ENCODE measurements at places on chromosomes 1 and 21.

- no peak for DNase-seq
Observed at GRCh38 chr1:163588796-163589195, 267.0 kb downstream of the NUF2 start.

- no peak for DNase-seq
Observed at GRCh38 chr1:82813386-82813785, 1012.7 kb downstream of the ADGRL2 start.

DNA sequence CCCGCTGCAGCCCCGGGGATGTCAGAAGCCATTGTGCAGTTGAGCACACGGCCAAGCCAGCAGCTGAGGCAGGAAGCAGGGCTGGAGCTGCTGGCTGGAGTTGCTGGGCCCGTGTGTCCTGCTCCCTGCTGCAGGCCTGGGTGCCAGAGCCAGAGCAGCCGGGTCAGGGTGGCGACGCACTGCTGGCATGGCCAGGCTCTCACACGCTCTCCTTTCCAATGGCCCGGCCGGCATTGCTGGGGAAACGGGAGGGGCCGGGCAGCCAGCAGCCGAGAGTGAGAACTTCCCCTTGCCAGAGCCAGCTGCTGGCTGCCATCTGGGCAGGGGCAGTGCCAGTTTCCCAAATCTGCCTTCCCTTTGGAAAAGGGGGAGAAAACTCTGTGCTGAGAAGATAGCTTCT lies 82.4 kb upstream of the PROX1 start:
- DNase-seq = no peak

- DNase-seq = no peak
Observed at GRCh38 chr1:150622303-150622975, 7.0 kb downstream of the ENSA start.

DNA sequence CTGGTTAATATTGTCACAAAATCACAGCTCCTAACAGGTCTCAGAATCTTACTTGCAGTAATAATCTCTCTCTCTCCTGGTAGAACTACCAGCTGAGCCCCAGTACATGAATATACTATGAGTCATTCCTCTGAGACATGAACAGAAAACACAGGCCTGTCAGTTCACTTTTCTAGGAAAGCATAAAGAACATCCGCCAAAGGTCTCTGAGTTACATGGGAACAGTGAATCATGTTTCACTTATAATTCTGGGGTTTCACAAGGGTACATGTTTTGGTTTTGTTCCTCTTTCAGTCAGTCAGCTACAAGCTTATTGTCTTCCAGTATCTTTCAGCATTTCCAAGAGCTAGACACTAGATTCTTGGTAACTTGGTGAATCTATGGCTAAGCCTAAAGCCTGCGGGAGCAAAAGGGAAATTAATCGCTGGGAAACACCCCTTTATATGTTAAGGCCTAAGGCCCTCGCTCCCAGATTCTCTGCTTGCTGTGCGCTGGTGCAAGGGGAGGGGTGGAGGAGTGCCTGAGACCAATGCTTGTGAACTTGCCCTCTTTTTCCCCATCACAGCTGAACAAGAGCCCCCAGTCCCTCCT lies 31.7 kb downstream of the IFNGR2 start:
- DNase-seq = no peak

GRCh38 chr1:234525099-234525799 lies 46.3 kb upstream of the TARBP1 start:
- no peak for DNase-seq

DNA sequence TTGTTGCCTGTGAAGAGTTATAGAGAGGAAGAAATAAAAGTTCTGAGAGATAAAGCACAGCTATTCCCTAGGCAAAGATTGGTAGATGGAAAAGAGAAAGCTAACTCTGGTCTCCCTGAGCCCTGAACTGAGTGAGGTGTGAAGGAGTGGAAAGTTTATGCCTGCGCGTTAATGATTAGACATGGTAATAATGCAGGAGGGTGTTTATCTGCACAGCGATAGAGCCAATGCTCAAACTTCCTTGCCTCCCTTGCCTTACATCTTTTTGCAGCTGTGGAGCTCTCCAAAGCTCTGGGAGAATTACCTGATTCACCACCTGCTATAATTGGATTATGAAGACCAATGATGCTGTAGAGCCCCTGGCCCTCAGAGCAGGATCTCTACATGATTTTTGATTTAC lies 32.8 kb upstream of the CHRM3 start:
- no peak for DNase-seq

DNA sequence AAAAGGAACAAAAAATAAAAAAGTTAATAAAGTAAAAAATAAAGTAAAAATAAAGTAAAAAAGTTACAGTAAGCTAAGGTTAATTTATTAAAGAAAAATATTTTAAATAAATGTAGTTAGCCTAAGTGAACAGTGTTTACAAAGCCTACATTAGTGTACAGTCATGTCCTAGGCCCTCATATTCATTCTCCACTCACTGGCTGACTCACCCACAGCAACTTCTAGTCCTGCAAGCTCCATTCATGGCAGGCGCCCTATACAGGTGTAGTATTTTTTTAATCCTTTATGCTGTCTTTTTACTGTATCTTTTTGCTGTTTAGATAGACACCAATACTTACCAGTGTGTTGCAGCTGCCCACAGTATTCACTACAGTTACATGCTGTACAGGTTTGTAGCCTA lies 12.4 kb downstream of the ADAR start:
- no peak for DNase-seq

- DNase-seq = no peak
Observed at GRCh38 chr1:77672374-77672773, 10.1 kb downstream of the ZZZ3 start.

GRCh38 chr1:235015291-235015985 lies 113.2 kb downstream of the TOMM20 start:
- peak; percentile 46 for DNase-seq

DNA sequence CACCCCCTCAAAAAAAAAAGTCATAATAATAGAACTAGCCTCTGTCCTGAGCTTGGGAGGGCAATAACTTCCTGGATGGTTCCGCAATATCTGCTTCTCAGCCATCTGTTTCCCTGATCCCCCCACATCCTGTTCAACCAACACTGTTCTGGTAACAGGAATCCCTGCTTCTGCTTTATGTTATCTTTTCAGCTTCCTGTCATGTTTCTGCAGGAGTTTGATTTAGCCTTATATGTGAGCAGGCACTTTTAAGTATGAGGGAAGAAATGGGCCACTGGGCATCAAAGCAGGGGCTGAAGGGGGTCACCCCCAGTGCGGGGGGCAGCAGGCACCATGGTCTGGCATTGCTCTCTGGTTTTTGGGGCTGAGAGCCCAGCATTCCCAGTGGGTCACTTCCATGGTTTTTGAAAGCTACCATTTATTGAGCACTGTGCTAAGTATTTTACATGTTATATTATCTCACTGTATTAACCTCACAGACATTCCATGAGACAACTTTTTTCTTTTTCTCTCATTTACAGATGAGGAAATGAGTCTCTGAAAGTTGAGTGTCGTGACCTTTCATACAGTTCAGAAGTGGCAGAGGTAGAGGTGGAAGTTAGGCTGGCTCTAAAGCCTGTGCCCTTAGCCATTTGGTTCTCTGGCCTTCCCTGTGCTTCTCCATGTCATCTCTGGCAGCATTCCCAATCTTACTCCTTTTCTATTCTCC lies 61.9 kb downstream of the DNTTIP2 start:
- DNase-seq = no peak

DNA sequence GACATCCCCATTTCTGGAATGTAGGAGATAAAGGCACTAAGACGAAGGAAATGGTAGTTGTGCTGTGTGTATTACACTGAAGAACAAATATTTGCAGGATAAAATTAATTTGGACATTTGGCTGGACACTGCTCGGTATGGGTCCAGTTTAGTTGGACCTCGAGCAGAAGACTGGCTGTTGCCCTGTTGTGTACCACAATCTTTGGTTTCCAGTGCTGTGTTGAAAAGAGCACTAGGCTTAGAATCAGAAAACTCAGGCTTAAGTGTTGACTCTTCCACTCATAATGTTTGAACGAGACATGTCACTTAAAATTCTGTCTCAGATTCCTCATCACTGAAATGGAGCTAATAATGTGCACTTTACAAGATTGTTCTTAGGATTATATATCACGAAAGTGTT lies 1.2 kb upstream of the ARPC5 start:
- DNase-seq = no peak

DNA sequence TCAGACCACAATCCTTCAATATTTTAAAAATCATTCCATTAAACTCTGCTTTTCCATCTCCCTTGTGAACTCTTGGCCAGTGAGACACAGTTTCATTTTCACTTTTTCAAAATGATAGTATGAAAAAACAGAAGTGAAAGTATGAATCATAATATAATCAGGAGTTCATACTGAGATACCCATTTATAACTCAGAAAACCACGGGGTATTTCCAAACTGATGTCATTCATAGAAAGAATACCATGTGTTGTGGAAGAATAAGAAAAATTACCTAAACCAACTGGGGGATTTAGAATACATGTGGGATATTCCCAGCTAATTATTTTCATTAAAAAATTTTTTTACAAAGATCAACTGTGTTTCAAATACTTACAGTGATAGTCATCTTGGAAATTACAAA lies 149.9 kb downstream of the MRPL39 start:
- no peak for DNase-seq

DNA sequence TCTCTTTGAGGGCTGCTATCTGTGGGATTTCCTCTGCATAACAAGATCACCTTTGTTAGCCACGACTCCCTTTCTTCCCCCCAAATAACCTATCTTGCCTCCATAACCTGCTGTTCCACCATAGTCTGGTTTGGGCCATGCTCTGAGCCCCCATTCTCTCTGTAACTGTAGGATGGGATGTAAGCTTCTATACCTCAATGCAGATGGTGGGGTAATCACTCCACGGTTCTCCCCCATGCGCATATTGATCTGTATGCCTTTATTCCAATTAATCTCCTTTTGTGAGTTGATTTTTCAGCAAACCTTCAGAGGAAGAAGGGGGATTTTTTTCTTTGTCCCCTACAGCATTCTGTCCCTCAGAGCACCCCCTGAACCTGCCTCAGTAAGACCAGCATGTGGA lies 170.1 kb upstream of the IRF2BP2 start:
- DNase-seq = no peak

DNA sequence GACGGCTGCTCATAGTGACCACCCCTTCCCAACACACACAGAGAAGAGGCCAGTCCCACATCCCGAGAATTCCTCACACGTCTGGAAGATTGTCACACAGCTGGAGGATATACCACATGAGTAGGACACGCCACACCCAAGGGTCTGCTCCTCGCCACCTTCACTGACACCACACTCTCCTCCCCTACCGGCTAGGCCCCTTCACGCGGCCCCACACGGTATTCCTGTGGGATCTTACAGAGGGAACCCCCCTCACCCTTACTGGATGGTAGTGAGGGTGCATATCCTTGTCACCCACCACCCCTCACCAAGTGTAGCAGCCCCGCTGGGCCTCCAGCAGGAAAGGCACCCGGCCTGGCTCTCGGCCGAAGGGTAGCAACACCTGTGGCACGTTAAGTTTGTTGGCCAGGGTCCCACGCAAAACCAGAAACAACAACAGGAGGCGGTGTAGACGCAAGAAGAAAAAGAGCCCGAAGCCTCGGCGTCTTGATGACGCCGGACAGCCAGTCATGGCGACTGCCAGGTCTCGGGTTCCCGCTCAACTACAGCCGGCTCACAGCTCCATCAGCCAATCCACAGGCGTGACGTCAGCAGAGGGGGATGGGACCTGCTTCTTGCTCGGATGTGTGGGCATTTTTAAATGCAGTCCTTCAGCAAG lies at the start of gene NUP210L:
Gene NUP210L (minus strand): TSS at position 540 of the 658 bp plus-strand sequence.
- no peak for DNase-seq

GRCh38 chr1:195709821-195710220 lies 898.4 kb downstream of the KCNT2 start:
- DNase-seq = no peak

GRCh38 chr1:198909973-198910372 lies 271.1 kb downstream of the PTPRC start:
- DNase-seq = no peak

- no peak for DNase-seq
Observed at GRCh38 chr1:41919764-41920397, 1.2 kb upstream of the HIVEP3 start.

DNA sequence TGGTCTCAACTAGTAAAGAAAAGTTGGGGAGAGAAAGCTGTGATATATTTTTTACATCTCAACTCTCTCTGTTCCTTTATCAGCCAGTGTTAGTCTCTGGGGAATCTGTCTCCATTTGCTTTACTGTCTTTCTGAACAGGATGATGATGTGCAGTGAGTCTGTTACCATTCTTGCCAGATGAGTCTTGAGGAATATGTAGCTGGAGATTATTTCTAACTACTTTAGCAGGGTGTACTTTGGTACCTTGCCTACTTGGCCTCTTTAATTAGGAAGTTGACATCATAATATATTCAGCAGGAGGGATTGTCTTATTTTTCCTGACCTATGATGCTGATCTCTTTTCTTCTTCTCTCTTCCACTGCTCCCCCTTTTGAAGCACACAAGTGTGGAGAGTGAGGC lies 15.7 kb upstream of the HAX1 start:
- no peak for DNase-seq

GRCh38 chr1:201759194-201759815 lies 69.7 kb upstream of the IPO9 start:
- DNase-seq = no peak

GRCh38 chr1:247441606-247442005 lies 16.3 kb downstream of the OR2B11 start:
- DNase-seq = no peak

DNA sequence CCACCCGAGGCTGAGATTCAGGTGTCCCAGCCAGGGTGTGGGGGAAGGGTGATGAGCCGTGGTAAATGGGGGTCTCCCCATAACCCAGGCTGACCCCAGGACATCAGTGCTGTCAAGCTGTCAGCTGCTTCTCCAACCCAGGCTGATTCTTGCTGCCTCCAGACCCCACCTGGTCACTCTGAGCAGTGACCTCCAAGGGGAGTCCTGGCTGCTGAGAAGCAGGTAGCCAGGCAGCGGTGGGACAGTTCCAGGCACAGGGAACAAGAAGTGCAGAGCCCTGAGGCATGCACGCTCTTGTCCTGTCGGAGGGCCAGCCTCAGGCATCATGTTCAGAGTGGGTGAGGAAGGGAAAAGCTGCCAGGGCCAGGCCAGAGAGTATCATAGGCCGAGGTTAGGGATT lies 1.1 kb downstream of the ESPN start:
- no peak for DNase-seq

DNA sequence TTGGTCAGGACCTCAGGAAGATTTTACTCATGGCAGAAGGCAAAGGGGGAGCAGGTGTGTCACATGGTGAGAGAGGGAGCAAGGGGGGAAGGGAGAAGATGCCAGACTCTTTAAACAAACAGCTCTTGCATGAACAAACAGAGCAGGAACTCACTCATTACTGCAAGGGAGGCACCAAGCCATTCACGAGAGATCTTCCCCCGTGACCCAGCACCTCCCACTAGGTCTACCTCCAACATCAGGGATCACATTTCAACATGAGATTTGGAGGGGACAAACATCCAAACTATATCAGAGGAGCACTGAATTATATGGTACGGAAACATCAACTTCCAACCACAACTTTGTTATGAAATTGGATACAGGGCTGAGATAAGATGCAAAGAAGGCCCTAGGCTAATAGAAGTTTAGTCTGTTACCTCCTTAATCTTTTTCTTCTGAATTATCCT lies 164.9 kb downstream of the ST6GALNAC3 start:
- DNase-seq = no peak

DNA sequence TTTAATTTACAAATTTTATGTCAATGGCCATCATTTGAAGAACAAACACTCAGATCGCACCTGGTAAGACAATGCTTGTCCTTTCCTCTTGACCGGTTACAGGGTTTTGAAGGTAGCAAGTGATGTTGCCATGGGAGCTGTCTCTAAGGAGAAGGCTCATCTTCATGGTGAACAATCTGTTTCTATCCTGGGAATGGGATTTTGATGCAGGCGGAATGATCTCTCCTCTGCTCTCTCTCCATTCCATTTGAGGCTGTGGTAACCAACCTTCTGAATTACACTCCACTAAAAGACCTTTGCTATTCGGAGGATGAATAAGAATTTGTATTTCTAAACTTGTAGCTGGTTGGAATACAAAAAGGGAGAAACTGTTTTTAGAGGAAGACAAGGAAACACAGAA lies 57.9 kb upstream of the SLC5A9 start:
- DNase-seq = no peak
